ENCODE measurements at places on chromosomes 16 and 17.
A peak's percentile ranks its signal among the peaks of the same experiment; 100 is the strongest.

DNA sequence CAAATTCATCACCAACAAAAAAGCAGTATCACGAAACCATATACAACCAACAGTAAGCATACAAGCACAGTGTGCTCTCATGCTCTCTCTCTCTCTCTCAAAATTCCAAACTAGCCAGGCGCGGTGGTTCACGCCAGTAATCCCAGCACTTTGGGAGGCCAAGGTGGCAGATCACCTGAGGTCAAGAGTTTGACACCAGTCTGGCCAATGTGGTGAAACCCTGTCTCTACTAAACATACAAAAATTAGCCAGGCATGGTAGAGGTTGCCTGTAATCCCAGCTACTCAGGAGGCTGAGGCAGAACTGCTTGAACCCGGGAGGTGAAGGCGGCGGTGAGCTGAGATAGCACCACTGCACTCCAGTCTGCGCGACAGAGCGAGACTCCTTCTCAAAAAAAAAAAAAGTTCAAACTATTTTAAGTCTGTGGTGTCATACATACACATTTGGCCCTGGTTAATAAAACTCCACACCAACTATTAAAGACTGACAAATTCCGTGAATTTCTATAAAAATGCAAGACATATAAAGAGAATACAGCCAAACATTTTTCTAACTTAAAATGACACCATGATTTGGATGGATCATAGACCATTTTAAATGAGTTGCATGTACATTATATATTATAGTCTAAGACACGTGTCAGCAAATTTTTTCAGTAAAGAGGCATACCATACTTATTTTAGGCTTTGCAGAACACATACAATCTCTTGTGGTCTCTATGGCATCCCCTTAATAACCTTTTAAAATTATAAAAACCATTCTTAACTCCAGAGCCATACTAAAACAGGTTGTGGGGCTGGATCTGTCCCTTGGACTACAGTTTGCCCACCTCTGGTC lies 30.9 kb downstream of the GLG1 start:
- no peak for DNase-seq

DNA sequence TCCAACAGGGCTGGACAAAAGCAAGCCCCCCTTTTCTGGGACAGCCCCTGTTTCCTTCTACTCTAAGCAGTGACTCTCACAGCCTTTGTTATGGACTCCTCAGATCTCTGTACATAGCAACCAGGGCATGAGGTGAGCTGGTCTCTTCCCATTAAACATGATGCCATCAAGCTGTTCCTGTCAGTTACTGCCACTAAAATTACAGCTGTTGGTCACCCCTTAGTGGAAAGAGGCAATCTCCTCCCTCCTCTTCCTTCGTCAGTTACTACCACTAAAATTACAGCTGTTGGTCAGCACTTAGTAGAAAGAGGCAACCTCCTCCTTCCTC lies 95.2 kb upstream of the SMIM36 start:
- no peak for DNase-seq

- peak; percentile 10 for DNase-seq
Observed at GRCh38 chr16:79843631-79844043, 243.1 kb upstream of the MAF start.

DNA sequence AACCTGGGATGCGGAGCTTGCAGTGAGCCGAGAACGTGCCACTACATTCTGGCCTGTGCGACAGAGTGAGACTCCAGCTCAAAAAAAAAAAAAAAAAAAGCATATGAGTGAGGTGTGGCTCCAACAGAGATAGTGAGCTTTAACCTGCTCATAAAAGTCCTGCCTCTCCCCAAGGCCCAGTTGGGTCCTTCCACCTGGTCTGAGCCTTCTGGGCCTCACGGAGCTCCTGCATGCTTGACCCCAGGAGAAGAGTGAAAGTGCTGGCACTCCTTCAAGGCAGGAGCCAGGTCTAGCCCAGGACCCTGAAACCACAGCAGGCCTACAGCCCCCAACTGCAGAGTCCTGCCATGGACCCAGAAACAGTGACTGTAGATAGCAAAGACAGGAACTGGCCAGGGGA lies 17.7 kb downstream of the HSD11B2 start:
- DNase-seq: no peak

Measured in stimulated activated CD4-positive, alpha-beta T cell treated with anti-CD3 and anti-CD28 coated beads, TNF-alpha, amount 100 ng/mL, for 48 hours (primary cell).